ENCODE measurements at places on chromosomes 16 and 17. TPM values are rescaled to one million over a fixed set of nuclear protein-coding genes. Genes with fewer than 3 reads are reported as not detected.

DNA sequence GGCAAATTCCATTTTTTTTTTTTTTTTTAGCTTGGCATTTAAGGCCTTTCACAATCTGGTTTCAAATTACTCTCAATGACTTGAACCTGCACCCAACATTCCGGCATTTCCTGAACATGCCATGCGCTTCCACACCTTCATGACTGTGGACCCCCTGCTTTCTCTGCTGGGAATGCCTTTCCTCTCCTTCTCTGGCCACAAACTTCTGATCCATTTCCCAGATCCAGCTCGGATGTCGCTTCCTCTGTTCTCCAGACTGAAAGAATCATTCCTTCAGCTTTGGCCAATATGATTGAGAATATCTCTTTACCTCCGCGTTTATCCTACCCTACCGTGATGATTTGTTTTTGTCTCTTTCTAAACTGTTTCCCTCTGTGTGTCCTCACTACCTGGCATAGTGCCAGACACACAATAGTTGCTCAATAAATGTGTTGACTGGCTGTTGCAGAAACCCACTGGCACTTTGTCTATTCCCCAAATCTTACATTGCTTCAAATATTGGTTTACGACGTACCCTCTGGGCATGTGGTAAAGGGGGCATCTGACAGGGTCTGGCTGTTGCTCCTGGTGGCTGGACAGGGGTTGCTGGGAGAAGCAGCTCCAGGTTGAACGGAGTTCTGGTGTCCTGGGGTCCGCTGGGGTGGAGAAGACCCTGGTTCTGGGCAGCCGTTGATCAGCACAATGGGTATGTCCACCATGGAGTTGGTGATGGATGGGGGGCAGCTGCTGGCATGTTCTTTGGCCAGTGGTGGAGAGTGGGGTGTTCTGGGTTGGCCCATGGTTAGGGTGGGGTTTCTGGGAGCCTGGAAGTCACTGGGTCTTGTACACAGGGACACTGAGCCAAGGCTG lies 14.7 kb downstream of the TNS4 start:
- no peak for DNase-seq

- no peak for DNase-seq
Measured at GRCh38 chr17:18251204-18251603, 7.3 kb downstream of the FLII start.

DNA sequence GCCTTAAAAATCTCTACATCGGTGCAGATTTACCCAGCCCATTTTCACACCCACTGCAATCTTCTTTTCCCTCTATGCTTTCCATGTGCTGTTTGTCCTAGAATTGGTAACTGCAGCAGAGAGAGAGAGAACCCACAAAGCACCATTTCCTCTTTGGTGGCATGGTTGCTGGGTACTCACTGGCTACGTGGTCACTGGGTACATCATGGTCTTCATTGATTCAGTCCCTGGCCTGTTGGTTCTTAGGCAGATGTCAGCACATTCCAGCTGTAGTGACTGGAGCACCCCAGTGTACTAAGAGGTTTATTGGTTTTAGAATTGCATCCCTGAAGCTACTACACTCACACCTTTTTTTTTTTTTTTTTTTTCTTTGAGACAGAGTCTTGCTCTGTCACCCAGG lies 156.1 kb upstream of the CACNG5 start:
- DNase-seq: no peak

DNA sequence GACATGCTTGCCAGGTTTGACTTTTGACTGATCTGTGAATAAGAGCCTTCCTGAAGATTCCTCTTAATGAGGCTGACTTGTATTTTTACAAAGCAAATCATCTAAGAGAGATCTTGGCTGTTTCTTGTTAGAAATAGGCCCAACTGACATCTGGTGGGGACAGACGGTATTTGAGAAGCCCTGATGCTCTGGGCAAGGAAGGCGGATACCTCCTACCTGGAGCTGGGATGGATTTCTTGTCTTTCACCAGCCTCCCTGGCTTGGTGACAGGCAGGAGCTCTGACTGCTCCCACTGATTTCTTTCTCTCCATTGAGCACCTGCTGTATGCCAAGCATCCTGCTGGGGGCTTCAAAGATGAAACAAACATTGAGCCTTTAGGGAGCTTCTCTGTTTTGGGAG lies 40.4 kb downstream of the AKAP1 start:
- DNase-seq: no peak

DNA sequence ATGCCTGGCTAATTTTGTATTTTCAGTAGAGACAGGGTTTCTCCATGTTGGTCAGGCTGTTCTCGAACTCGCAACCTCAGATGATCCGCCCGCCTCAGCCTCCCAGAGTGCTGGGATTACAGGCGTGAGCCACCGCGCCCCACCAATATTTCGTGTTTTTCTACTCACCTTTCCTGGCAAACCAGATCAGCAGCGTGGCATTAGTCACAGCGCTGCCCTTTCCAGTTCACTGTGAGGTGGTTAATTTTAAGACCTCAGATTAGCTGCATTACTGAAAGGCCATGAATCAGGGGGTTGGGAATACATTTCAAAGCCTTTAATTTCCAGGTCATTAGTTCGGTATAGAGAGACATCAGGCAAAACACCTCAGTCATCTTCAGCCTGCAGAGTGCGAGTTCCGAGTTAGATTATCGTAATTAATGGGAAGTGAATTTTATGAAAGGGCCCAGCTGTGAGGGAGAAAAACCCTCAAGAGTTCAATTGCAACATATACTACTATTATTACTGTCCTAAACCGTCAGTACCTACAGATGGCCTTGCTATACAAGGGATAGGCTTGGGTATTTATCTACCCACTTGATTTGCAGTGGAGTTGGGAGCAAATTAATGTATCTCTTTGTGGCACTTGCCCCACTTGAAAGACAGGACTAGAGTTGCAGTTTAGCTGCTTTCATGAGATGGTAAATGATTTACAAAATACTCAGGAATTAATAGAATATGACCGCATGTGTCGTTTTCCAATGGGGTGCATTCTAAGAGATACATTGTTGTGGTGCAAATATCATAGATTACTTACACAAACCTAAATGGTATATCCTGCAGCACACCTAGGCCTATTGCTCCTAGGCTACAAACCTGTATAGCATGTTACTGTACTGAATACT lies 2.1 kb upstream of the USP32 start:
- no peak for DNase-seq

- no peak for DNase-seq
Measured at GRCh38 chr17:16425698-16426659, 10.6 kb downstream of the TRPV2 start.

ACSM2A gene
- polyA plus RNA-seq: not detected

FOXN1 gene
- not detected for polyA plus RNA-seq

KIF2B gene
- not detected for polyA plus RNA-seq

All from H1 (cell line).